ENCODE measurements at places on chromosomes 12 and 14.

DNA sequence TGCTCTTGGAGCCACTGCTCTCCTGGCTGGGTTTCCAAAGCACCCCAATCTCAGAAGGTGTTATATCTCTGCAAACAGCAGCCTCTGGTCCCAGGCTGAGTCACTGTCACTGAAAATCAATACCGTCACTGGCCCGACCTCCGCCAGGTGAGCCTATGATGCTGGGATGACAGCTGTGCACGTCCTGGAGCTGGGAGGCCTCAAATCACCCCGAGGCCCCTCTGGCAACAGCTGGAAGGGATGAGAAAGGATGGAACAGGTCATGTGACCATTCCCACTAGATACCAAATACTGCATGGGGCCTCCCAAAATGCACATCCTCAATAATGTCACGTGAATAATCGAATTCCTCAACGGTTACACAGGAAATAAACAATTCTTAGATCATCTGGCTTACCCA lies 190.8 kb downstream of the TTC7B start:
- no peak for DNase-seq

- DNase-seq: no peak
Measured at GRCh38 chr12:27970401-27971120, 2.0 kb downstream of the PTHLH start.

DNA sequence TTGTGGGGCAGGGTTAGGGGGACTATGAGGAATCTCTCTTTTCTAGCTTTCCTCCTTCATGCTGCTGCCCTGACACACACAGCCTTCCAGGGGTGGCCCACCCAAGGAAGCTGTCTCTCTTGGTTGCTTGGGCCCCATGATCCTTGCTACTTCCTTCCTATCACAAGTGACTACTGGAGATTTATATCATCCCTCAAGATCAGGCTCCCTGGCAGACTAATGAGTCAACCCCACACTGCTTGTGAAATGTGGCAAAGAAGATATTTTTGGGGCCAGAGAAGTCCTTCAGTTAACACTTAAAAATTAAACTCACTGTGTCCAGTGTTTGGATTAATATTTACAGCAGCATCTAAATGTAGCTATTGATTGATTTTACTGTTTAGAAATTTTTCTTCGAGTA lies 1.5 kb downstream of the OR4E1 start:
- DNase-seq: no peak

GRCh38 chr12:130371296-130371695 lies 33.6 kb downstream of the PIWIL1 start:
- no peak for DNase-seq

- no peak for DNase-seq
Measured at GRCh38 chr12:166425-167075, 47.4 kb downstream of the SLC6A12 start.

- no peak for DNase-seq
Measured at GRCh38 chr14:100155049-100155621, 4.3 kb downstream of the DEGS2 start.

- no peak for DNase-seq
Measured at GRCh38 chr14:99667821-99668220, 16.3 kb upstream of the CYP46A1 start.

Measured in activated CD4-positive, alpha-beta T cell treated with anti-CD3 and anti-CD28 coated beads for 24 hours (primary cell).